ENCODE measurements at places on chromosomes 7 and 10.

- no peak for DNase-seq
Observed at GRCh38 chr7:144579687-144580086, 176.2 kb upstream of the NOBOX start.

DNA sequence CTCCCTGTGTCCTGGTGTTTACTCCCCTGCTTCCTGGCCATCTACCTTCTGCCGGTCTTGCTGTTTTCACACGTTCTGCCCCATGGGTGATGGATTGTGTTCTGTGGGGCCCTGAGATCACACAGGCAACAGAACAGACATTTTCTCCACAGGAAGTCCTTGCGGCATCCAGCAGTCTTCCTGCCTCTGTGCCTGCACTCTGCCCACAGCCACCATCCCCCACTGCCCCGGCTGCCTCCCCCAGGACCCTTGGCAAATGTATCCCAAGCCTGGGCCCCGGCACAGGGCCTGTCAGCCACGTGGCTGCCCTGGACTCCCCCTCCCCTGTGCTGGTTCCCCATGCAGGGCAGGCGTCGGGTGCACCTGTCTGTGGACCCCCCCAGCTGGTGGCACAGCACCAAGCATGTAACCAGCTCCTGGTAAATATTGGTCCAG, 184.2 kb downstream of the WDR37 start:
- peak; percentile 47 for DNase-seq

- DNase-seq = no peak
Observed at GRCh38 chr10:129758207-129759021, 205.7 kb downstream of the EBF3 start.

GRCh38 chr7:37255327-37255944, 193.2 kb downstream of the ELMO1 start:
- no peak for DNase-seq

DNA sequence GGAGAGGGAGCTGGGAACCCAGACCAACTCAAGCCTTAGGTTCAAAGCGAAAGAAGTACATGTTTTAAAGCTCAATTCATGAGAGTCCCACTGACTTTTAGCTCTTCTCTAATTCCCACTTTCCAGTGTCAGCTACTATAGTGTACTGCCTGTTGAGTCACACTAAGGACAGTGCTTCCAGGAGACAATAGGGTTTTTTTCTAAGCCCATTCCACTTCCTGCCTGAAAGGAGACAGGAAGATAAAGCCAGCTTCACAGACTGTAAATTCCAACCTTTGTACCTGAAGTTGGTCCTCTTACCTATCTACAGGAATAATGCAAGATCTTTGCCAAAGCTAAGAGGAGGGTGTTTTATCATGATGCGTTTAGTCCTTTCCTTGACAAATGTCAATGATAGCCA, 4.4 kb downstream of the MSRB2 start:
- no peak for DNase-seq

- DNase-seq = no peak
Observed at GRCh38 chr7:142654398-142654797, 94.9 kb upstream of the PRSS1 start.

- peak; percentile 16 for DNase-seq
Observed at GRCh38 chr10:78255796-78256638, 222.4 kb downstream of the RPS24 start.

- DNase-seq = no peak
Observed at GRCh38 chr7:151349507-151349853, 7.9 kb downstream of the NUB1 start.

- DNase-seq = no peak
Observed at GRCh38 chr7:4834601-4835397, 27.0 kb downstream of the PAPOLB start.

- no peak for DNase-seq
Observed at GRCh38 chr10:86376852-86377796, 10.5 kb upstream of the GRID1 start.

DNA sequence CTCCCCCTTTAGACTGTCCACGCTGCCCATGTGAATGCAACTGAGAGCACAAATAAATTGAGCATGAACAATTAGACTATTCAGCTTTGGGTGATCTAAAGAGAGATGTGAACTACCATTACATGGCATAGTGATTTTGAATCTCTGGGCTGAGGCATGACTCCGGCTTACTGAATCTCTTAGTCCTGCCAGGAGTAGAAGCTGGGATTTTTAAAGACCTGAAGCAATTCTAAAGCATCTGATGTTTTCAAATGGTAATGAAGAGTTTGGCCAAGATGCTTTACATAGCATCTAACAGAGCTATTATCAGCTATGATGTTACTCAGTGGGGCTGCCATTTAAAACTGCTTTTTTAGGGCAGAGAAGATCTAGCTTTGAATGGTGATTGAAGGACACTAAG, 1059.1 kb downstream of the SORCS3 start:
- peak; percentile 33 for DNase-seq

DNA sequence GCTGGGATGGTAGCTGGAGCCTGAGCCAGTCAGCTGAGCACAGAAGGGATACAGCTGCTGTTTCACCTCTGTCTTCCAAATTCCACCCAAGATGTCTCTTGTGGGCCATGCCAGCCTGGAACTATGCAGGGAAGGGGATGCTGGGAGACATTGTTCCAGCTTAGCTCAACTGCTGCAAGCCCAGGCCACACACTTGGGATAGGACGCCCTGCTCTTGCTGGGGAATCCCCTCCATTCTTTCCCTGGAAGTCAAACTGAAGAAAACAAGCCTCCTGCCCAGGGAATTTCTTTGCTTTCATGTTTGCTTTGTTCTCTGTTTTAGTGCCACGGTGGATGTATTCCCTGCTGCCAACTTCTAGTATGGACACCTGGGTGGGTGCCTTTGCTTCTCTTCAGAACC, 55.2 kb upstream of the CDK13 start:
- DNase-seq = no peak

DNA sequence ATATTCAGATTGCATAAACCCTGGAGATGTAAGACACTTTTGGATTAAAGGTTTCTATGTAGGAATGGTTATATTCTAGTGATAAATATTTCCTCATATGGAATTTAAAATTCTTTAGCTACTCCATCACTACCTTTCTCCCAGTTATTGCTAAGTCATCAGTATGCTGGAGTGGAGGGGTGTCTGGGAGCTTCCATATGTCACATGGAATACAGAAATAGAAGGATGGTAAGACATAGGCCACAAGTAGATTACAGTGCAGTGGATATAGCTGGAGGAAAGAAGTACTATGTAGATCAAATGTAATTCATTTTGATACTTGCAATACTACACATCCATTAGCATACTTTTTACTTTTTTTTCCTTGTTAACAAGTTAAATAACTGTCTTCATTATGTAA, 428.4 kb downstream of the ARL4A start:
- DNase-seq = no peak

GRCh38 chr7:130814778-130815335, 80.8 kb upstream of the KLF14 start:
- no peak for DNase-seq

DNA sequence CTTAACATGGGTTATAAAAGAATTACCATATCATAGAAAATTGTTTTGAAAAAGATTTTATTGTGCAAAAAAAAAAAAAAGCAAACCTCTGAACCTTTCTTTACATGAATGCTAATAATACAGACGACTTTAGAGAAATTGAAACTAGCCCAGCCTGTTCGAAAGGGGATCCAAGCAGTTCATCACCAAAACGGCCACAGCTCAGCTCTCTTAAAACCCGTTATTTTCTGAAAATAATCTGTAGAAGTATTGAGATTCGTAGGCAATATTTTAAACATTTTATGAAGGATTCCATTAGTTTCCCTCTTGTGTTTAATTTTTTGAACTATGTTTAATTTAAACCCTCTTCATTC, 9.9 kb upstream of the GSAP start:
- no peak for DNase-seq

DNA sequence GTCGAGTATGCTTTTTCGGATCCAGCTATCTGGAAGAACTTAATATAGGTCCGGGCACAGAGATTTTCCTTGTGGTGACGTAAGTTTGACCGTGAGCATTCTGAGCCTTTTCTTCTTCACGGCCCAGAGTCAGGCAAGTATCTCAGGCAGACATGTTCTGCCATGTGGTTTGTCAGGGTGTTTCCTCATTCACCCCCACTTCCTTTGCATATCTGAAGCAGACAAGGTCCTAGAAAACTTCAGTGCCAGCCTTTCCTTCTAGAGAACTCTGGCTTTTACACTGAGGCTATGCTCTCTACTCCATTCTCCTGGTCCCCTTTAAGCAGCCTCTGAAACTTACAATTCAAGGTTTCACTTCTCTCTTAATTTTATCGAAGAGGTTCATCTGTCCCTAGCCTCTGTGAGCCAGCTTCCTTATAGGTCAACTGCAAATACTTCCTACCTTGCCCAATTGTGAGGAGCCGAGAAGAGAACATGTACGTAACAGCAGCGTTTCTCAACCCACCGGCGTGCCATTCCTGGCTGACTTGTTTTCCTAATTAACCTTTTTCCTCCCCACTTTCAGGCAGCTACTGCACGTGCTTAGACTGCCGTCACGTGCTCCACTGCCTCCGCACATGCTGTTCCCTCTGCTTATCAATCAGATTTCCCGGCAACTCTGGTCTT, 47.3 kb downstream of the CDCA7L start:
- no peak for DNase-seq

GRCh38 chr10:131727560-131727959, 173.2 kb upstream of the PPP2R2D start:
- no peak for DNase-seq

DNA sequence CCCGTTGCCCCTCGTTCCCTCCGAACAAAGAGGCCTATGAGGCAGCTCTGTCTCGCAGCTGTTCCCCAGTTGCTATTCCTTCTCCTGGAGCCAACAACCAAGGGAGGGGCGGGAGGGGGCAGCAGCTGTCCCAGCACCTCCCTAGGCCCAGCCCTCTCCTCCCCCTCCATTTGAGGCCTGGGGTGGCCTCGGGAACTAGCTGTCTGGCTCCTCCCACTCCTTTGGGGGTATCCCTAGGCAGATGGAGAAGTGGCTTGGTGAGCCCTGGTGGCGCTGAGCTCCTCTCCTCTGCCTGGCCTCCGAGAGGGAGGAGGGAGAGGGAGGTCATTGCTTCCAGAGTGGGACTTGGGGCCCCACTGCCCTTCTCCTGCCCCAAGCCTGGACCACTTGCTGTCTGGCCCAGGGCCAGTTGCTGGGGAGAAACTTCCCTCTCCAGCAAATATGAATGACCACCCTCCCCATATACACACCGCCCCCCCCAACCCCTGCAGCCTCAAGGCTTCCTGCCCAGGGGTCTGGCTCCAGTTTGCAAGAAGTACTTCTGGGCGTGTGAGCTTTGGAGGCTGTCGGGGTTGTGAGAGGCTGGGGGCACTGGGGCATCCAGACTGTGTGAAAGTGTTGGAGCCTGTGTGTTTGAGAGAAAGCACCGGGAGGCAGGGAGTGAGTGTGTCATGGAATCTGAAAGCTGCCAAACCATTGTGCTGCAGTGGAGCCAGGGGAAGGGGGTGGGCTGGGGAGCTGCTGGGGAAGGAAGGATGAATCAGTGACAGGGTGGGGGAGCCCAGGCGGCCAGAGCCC, 3.1 kb downstream of the FLNC start:
- DNase-seq = no peak

GRCh38 chr7:111933609-111934008, 272.6 kb downstream of the DOCK4 start:
- no peak for DNase-seq

GRCh38 chr7:114708646-114709045, 213.2 kb upstream of the MDFIC start:
- DNase-seq = no peak

DNA sequence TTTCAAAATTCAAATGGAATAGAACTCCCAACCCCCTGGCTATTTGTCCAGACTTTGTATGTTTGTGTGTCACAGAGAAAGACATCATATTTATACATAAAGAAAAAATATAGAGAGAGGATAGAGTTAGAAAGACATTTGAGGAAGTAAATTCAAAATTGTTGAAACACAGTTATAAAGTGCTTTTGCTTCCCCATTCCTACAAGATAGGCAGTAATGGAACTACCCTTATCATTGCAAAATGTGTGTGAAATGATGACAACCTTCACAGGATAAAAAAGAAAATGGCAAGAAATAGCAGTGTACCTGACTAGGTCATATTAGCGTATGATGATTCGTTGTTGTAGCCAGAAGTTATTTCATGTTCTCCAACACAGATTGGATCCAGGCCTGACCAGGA, 63.1 kb downstream of the FZD1 start:
- DNase-seq = no peak

- no peak for DNase-seq
Observed at GRCh38 chr10:25745976-25746375, 188.1 kb upstream of the MYO3A start.

GRCh38 chr7:45174966-45175765, 17.6 kb downstream of the RAMP3 start:
- DNase-seq = no peak

GRCh38 chr10:128055061-128055868, 71.0 kb downstream of the MKI67 start:
- DNase-seq = no peak

- no peak for DNase-seq
Observed at GRCh38 chr10:44981172-44982113, 2.8 kb upstream of the DEPP1 start.

DNA sequence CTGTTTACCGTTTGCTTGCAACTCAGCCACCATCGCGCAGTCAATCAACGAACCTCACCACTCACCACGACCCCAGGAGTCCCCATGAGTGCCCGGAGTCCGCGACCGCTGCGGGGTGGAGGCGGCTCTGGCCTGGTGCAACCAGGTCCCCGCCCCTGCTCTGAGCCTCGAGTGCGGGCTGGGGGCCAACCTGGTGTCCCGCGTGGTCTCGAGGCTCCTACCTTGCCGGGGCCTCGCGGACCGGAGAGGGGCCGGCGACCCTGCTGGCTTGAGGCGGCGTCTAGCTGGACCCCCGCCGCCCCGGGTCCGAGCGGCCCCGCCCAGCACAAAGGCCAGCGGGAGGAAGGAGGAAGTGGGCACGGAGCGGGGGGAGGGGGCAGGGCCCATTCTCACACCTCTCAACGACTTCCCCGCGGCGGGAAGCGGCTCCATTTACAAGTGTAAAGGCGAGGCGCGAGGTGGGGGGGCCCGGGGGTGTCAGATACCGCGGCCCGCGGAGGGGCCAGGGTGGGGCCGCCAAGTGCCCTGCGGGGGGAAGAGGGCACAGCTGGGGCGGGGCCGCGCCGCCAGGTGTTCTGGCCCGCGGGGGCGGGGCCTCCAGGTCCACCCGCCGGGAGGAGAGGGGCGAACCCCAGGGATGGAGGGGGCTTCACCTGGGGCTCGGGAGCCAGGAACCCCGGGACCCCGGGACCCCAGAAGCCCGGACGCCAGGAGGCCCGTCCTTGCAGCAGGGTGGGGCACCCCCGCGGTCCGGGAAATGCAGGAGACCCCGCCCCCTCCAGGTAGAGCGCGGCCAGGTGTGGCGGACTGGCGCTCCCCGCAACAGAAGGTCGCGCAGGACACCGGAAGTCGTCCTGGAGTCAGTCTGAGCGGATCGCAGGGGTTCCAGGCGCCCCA, 8.6 kb downstream of the CTBP2 start:
- no peak for DNase-seq

Data from NT2/D1 (cell line).